ENCODE measurements at places on chromosomes 13 and 19.
A peak's percentile ranks its signal among the peaks of the same experiment; 100 is the strongest.

DNA sequence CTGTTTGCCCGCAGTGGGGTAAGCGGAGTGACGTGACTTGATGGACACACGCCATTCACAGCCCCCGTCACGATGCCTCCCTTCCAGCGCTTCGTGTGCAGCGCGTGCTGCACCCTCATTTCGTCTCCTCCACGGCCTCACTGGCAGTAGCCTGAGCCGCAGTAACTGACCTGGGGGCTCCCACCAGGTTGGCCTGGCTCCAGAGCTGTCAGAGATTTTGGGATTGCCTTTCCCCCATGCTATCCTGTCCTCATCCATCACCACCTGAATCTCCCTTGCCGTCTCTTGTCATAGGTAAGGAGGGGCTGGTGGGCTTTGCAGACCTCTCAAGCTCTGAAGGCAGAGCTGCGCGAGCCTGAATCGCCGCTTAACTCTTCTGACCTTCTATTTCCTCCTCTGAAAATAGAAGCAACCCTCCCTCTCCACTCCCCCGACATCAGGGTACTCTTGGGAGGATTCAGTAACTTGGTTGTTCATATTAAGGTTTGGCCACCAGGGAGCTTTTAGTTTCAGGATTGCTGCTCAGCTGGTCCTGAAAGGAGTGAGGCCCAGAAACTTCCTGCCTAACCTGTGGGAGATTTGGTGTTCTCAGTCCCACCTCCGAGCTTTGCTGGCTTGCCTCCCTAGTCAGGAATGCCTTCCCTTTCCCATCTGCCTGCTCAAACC lies 27.9 kb downstream of the SIGLEC5 start:
- DNase-seq = no peak

DNA sequence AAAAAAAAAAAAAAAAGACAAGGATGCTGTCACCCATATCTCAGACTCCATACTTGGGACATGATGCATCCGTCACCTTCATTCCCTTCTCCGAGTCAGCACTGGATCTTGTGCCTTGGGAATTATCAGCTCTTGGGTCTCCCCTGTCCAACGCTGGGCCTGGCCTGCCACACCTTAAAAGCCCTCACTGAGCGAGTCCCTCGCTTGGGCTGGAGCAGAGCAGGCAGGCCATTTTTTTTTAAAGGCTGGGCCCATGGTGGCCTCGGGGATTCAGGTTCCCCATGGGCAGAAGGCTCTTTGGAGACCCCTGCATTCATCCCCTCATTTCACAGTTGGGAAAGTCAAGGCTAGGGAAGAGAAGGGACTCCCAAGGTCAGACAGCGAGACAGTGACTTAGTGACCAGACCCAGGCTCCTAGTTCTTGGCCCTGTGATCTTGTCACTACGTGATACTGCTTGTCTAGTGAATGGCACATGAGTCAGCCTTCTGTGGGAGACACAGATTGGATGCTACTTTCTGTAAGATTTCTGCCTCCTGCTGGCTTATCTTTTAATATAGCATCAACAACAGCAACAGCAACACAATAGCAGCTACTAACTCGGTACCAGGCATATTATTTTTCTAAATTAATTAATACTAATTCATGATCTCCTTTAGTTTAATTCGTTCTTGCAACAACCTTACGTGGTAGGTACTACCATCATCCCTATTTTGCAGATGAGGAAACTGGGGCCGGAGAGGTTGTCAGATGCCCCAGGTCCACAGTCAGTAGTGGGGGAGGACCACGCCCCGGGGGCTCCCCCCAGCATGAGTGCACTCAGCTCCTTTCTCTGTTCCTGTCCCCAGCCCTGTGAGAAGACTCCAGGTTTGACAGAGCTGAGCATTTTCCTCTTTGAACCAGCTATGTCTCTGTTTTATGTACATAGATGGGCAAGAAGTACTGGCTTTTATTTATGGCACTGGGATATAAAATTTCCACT lies 27.4 kb upstream of the ZNF536 start:
- DNase-seq = no peak

GRCh38 chr13:92941167-92941566 lies 285.4 kb upstream of the GPC6 start:
- no peak for DNase-seq

GRCh38 chr19:9796113-9796773 lies 22.6 kb downstream of the FBXL12 start:
- DNase-seq = peak; percentile 94

DNA sequence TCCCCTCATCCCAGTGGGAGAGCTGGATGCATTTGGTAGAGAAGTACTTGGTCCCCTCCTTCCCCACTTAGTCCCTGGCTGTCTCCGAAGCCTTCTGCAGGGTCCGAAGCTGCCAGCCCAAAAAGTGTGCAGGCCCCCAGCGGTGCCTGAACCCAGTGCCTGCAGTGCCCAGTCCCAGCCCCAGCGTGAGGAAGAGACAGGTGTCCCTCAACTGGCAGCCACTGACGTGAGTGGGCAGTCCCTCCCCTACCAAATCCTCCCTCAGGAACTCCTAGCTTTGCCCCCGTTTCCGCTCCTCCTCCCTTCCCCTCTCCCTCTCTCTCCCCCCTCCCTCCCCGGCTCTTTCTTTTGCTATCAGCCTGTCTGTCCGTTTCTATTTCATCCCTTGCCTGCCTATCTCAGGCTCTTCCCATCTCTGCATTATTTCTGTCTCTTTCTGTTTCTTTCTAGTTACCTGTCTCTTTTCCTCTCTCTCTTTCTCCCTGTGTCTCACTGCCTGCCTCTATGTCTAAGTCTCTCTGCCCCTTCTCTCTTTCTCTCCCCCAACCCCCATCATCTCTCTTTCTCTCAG lies 1.8 kb upstream of the LTBP4 start:
- no peak for DNase-seq

- no peak for DNase-seq
Measured at GRCh38 chr13:39391761-39392160, 211.2 kb downstream of the LHFPL6 start.

DNA sequence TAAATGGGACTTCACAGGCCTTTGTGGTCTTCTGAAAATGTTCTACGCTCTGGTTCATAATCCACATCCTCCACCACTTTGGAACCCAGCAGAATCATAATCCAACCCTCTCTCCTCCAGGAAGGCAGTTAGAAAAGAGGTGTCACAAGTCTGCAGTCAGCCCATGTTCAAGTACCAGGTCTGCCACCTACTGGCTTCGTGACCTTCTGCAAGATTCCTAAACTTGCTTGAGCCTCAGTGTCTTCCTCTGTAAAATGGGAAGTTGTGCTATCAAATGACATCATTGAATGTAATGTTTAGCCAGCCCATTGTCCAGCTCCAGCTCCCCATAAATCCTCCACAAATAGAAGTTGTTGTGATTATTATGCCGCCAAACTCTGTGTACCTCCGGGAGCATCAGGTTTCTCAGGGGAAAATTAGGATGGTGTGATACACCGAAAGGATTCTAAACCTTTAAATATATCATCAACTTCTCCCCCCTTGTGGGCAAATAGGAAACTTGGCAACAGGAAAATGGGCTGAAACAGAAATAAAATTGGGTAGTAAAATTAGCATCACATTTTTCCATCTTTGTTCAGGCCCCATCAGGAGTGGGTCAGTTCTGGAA lies 109.7 kb downstream of the NUFIP1 start:
- peak; percentile 80 for DNase-seq

DNA sequence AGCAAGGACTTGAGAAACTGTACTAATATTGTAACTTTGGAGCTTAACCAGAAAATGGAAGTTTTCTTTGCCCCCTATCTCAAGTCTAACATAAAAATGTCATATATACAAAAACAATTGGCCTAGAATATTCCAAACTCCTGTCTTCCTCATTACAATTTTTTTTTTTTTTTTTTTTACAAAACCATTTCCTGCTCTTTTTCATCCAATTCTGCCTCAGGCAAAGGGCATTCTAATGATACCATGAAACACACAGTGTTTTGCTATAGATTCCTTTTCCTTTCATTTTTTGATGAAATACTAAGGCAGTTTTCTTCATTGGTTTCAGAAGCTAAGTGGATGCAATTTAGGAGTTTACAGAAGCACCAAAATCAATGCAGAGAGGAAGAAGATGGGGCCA lies 119.7 kb downstream of the LHFPL6 start:
- DNase-seq = peak; percentile 26

- DNase-seq = no peak
Measured at GRCh38 chr19:17824339-17824738, 3.0 kb upstream of the INSL3 start.

GRCh38 chr19:6056801-6057650 lies 53.3 kb downstream of the RFX2 start:
- peak; percentile 97 for DNase-seq

GRCh38 chr13:44934724-44935123 lies 54.5 kb downstream of the NUFIP1 start:
- DNase-seq = peak; percentile 87

- no peak for DNase-seq
Measured at GRCh38 chr13:42398533-42398932, 126.6 kb downstream of the AKAP11 start.

- DNase-seq = no peak
Measured at GRCh38 chr13:103607995-103608394, 541.8 kb upstream of the SLC10A2 start.

DNA sequence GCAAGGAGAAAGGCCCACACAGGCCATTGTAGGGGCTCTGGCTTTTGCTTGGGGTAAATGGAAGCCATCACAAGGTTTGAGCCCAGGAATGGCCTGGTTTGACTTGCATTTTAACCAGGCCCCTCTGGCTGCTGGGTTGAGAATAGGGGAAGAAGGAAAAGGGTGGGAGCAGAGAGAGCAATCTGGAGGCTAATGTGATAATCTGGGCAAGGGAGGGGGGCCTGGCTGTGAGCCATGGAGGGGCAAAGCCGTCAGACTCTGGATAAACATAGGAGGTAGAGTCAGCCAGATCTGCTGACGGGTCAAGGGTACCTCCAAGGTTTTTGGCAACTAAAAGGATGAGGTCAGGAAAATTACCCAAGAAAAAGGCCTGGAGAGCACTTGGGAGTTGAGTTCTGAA lies 41.6 kb downstream of the RFX2 start:
- DNase-seq = no peak

- no peak for DNase-seq
Measured at GRCh38 chr13:35566340-35566739, 89.9 kb upstream of the MAB21L1 start.

DNA sequence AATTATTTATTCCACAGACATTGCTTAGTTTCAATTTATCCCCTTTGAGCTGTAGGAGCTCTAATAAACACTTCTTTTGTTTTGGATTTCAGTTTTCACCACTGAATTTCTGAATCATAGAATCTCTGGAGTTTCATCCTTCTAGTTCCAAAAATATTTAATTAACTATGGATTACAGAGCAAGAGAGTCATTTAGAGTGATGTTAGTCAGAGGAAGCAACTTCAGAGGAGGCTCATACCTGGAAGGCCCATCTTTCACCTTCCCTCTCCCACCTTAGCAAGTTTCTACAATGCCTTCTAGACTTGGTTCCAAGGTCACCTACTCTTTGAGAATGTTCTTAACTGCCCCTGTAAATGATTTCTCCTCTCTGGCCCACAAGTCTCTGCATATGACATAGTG lies 353.2 kb downstream of the SPRY2 start:
- DNase-seq = no peak

DNA sequence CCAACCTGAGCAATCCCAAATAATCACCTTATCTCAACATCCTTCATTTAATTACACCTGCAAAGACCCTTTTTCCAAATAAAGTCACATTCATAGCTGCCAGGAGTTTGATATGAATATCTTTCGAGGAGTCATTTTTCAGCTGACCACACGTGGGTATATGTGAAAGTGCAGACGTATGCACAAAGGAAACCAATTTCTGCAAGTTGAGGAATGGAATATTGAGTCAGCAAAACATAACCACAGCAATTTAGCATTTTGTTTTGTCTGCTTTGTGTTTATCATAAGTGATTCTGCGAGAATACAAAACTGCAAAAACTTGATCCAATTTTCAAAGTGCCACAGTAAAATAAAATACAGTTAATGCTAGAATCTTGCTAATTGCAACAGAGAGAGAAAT lies 295.9 kb downstream of the SUCLA2 start:
- peak; percentile 10 for DNase-seq

GRCh38 chr19:7524992-7525739 lies 2.7 kb downstream of the MCOLN1 start:
- DNase-seq = no peak

DNA sequence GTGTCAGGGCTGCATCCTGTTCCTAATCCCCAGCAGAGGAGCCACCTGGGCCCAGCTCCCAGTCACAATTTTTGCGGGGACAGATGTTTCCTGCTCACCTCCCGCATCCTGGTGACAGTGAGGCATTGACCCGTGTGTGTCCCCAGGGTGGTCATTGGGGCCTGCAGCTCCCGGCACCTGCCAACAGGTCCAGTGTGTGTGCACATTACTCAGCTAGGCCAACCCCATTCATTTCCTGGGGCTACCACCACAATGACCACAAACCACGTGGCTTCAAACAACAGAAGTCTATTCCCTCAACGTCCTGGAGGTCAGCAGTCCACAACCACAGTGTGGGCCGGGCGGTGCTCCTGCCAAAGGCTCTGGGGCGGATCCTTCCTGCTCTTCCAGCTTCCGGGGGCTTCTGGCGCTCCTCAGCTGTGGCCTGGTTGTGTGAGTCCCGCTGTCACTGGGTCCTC lies 11.9 kb upstream of the F2RL3 start:
- DNase-seq = peak; percentile 9

DNA sequence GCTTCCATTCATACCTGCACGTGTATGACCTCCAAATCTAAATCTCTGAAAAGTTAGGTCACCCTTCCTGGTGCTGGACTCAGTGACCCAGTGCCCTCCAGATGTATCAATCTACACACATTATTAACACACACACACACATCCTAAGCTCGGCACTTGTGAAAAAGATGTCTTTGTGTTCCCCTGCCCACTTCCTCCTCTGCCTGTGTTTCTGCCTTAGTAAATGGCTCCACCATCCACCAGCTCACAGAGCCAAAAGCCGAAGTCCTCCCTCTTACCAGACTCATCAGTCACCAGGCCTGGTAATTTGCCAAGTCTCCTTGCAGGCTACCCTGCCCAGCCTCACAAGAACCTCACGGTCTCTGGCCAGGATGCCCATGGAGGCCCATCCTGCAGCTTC lies 131.5 kb downstream of the SHISA2 start:
- DNase-seq = no peak

DNA sequence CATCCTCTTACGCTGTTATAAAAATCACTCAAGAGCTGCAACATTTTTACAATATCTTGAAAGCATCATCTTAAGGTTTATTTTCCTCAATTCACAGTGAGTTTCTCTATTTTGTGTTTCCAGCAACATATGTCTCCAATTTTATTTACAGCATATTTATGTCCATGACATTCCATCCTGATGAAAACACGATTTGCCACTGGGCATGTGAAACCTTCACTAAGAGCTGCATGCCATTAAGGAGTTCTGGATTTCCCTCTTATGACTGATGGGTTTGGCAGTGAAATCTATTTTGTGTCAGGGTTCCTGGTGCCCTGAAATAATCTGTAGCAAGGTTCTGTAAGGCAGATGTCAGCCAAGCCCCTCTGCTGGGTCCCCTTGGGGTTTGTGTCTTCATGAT lies 527.6 kb upstream of the KLF12 start:
- DNase-seq = no peak

DNA sequence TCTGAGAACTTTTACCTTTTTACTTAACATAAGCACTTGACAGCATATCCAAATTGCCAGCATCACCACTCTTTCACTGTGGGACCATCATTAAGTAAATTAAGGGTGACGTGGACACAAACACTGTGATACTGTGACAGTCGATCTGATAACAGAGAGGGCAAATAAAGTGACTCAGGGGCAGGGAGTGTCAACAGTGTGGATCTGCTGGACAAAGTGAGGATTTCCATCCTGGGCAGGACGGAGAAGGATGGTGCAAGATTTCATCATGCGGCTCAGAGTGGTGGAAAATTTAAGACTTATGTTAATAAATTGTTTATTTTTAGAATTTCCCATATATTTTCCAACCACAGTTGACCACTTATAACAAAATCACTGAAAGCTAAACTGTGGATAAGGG lies 60.0 kb upstream of the WDFY2 start:
- DNase-seq = peak; percentile 31

GRCh38 chr13:101490406-101491015 lies 38.0 kb downstream of the ITGBL1 start:
- no peak for DNase-seq
